Activated CD8-positive, alpha-beta T cell treated with anti-CD3 and anti-CD28 coated beads, Interleukin-2, amount 10 ng/mL, durations not matched to agents 7 days and 5 days (primary cell): ENCODE measurements at places on chromosomes 1 and 21.

GRCh38 chr1:52233463-52233862 lies 91.6 kb downstream of the ZFYVE9 start:
- no peak for DNase-seq

GRCh38 chr1:211182746-211183145 lies 48.8 kb upstream of the KCNH1 start:
- no peak for DNase-seq

- DNase-seq = no peak
These were observed 405.6 kb downstream of the PTPRU start for GRCh38 chr1:29641921-29642320.

GRCh38 chr1:236308827-236309226 lies 27.1 kb upstream of the ERO1B start:
- no peak for DNase-seq
